ENCODE measurements at places on chromosomes 7 and 10.

GRCh38 chr7:17502213-17503060 is 204.0 kb downstream of the AHR start:
- H3K4me3 ChIP-seq, result no peak overlapping the region
- no peak overlapping the region for H3K27ac ChIP-seq
- no peak for DNase-seq
- no peaks in the 10 kb centered on the region for H3K4me1 ChIP-seq

- peak; percentile 61 for DNase-seq
- H3K27ac ChIP-seq, result peak overlapping the region; percentile 79
- peak overlapping the region; percentile 22 for H3K4me3 ChIP-seq
- no peaks in the 10 kb centered on the region for H3K27me3 ChIP-seq
These were observed 113.9 kb downstream of the ABLIM1 start for GRCh38 chr10:114544045-114544659.

DNA sequence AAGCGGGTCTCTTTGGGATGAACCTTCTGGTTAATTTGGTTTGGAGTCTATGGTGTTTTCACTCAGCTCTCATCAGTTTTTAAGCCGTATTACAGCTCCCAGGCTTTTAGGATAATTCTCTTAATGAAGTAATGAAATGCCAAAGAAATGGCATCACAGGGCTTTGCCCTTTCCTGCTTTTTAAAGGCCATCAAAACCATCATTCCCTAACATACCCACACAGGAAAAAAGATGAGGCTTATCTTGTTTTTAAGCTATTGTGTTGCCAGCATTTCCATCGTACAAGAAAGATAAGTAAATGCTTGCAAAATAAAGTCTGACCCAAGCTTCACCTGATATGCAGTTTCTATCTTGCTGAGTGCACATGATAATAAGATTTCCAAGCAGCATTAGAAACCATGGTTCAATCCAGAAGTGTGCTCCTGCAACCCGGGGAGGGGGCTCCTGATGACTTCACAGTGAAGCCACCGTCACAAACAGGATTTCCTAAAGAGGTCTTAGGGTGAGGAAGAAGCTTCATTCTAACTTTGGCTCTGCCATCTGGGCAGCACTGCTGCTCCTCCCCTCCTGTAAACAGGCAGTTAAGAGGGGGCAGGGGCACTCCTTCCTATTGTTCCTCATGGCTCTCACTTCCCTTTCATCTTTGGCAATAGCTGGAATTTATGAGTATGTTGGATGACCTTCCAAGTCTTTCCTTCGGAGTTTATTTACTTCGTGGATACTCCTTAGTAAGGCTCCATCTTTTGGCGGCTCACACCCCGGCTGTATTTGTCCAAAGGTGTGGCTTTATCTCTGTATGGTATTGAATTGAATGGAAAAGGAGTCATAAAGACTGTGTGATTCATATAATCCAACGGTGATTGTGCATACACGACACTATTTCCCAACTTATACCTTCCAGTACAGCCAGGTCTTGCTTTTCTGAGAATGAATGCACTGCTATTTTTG is 55.2 kb upstream of the FAM133B start:
- H3K27me3 ChIP-seq, result no peaks in the 10 kb centered on the region
- H3K27ac ChIP-seq, result no peak overlapping the region
- no peaks in the 10 kb centered on the region for H3K36me3 ChIP-seq
- H3K4me1 ChIP-seq, result peaks cover 5% of the 10 kb centered on the region

DNA sequence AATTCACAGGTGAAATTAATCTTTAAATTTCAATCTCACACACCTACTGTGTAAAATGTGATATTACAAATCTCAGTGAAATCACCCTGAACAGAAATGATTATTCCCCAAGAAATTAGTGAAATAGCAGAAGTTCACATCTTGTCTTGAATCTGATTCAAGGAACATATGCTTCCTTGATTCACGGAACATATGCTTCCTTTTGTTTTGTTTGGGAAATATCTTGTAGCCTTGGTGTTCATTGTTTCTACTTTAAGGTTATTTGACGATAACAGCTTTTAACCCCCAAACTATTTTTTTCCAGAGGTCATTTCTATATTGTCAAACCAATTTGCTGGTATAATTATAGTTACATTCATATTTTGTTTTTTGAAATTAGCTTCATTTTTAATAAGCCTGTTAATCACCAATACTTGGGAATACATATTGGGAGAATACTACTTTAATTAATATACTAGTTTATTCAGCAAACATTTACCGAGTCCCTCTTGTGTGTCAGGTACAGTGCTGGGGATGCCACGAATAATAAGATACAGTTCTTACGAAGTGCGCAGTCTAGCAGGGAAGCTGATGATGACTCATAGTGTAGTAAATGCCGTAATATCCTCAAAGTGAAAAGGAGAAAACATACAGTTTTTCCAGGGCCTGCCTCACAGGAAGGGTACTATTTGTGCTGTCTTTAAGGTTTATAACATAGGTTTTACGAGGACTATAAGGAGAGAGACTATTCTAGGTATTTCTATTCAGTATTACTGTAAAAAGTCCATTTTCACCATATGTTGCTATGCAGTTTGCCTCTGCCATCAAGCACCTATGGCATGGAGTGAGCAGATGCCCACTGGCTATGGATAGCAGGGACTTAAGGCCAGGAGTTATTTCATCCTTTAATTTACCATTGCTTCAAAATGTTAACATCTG is 32.5 kb downstream of the PRKAR2B start:
- H3K4me1 ChIP-seq, result no peaks in the 10 kb centered on the region
- no peak overlapping the region for H3K27ac ChIP-seq
- no peak overlapping the region for H3K4me3 ChIP-seq
- H3K36me3 ChIP-seq, result no peaks in the 10 kb centered on the region

DNA sequence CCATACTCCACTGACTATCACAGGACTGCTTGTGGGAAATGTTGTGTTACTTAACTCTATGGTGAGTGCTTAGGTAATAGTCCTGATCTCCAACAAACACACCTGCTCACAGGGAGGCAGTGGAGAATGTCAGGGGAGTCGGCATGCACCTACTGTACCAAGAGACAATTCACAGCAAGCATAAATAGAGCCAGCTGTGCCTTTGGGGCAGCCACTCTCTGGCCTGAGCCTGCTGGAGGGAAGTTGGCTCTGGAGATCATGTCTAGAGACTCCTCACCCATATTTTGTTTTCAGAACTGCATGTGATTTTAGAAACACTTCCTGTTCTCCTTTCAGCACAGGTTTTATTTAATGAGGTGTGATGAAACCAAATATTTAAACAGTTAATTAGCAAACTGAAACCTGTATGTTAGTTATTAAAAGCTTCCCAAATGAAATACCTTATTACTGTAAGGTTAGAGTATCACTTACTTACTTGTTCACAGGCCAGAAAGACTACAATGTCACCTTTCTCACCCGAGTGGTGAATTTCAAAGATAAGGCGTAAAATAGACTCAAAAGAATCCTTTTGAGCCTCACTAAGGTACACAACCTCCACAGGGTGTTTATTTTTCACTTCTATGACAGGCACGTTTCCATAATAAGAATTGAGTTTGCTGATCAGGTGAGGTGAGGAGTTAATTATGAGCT is 21.8 kb downstream of the DHX32 start:
- no peaks in the 10 kb centered on the region for H3K4me1 ChIP-seq
- H3K4me3 ChIP-seq, result no peak overlapping the region
- DNase-seq, result no peak

DNA sequence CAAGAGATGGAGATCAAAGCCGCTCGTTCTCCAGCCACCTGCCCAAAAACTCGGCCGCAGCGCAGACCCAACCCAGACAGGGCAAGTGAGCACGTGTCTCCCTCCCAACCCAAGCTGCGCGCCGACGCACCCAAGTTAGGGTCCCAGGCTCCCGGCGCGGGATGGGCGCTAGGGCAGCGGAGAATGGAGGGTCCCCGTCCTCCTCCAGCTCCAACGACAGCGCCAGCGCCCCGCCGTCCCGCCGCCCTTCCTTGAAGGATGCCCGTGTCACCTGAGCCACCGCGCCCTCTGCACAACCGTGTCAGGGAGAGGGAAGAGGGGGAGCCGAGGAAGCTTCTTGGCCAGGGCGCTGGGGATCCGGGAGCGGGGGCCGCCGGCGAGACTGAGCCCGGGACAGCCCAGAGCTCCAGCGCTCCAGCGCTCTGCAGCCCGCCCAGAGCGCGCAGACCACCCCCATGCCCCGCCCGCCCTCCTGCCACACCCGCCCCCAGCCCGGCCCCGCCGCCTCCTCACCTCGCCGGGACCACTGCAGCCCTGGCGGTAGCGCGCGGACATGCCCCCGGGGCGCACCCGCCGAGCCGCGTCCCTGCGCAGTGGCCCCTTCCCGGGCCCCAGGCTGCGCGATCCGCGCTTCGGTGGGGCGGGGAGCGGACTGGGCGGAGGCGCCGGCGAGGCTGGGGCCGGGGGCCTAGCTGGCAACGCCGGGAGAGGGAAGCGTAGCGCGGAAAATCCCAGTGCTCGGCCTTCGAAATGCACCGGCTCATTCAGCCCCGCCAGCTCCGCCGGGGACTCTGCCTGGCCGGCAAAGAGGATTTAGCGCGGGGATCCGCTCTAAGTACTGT is at the start of gene SLC16A12:
TSS of gene SLC16A12 (minus strand) at position 424 of the 842 bp plus-strand sequence. CDS start 73,016 bp downstream, outside the sequence.
- H3K4me1 ChIP-seq, result no peaks in the 10 kb centered on the region
- no peak for DNase-seq
- no peaks in the 10 kb centered on the region for H3K36me3 ChIP-seq
- peaks cover 15% of the 10 kb centered on the region for H3K27me3 ChIP-seq
- no peak within 1 kb of the TSS for H3K27ac ChIP-seq

DNA sequence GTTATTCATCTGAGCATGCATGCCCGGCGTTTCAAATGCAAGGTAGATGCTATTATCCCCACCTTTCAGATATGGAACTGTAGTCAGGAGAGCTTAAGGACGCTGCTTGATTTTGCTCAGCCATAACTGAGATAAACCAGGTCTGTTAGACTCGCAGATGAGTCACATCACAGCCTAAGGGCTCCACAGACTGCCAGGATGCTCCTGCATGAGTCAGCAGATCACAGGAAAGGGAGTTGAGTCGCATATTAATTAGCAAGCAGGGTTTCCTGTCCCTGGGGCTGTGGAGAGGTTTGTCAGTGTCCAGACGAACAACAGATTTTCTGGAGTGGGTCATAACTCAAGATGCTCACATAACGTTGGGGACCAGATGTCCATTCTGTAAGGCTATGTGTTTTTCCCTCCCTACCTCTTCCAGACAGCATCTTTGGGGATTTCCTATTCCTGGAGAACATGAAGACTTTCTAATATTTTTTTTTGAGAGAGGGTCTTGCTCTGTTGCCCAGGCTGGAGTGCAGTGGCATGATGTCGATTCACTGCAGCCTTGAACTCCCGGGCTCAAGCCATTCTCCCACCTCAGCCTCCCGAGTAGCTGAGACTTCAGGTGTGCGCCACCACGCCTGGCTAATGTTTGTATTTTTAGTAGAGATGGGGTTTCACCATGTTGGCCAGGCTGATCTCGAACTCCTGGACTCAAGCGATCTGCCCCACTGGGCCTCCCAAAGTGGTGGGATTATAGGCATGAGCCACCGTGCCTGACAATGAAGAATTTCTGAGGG is 36.7 kb downstream of the PFKFB3 start:
- H3K27me3 ChIP-seq, result no peaks in the 10 kb centered on the region
- H3K4me1 ChIP-seq, result peaks cover 5% of the 10 kb centered on the region
- H3K27ac ChIP-seq, result no peak overlapping the region
- H3K36me3 ChIP-seq, result peaks cover under 1% of the 10 kb centered on the region

- H3K27ac ChIP-seq, result no peak overlapping the region
- H3K36me3 ChIP-seq, result no peaks in the 10 kb centered on the region
- no peak overlapping the region for H3K4me3 ChIP-seq
- no peaks in the 10 kb centered on the region for H3K27me3 ChIP-seq
- no peak for DNase-seq
- peaks cover 58% of the 10 kb centered on the region for H3K4me1 ChIP-seq
These were observed 253.6 kb downstream of the ELFN1 start for GRCh38 chr7:1923409-1924257.

GRCh38 chr10:111338805-111339204 is 262.0 kb downstream of the ADRA2A start:
- no peaks in the 10 kb centered on the region for H3K27me3 ChIP-seq
- H3K27ac ChIP-seq, result no peak overlapping the region
- DNase-seq, result no peak

DNA sequence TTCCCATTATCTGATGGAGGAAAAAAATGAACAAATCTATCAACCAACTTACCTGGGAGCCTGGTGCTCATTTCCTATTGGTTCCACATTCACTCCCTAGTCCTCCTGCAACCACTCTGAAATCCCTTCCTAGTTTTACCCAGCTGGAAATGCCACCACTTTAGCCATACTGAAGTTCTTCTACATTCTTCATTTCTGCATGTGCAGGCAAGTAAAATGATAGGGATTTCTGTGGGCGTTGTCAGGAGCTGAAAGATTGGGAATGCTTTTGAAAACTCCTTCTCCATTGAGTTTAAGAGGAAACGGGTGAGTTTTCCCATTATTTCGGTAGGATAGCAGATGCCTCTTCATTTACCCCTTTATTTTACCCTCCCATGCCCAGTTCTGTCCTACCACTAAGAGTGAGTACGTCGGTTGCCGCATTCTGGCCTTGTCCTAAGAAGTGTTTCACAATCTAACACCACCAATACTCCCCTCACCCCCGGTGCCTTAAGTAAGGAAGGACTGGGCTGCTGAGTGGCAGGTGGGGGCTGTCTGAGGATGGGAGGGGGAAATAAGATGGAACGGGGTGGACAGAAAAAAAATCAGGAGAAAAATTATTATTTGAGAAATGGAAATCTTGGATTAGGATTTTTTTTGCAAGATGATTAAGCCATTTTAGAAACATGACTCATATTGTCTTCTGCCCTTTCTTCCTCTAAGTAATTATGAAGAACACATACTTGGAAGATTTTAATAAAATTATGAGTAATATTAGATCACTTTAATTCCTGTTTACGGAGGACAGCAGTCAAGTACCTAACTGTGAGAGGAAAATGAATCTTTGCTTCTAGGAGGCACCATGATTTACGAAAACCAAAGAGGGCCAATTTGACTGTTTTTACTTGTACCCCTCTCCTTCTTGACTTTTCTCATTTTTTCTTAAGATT is 13.2 kb upstream of the TAS2R60 start:
- H3K4me3 ChIP-seq, result no peak overlapping the region
- H3K4me1 ChIP-seq, result no peaks in the 10 kb centered on the region
- H3K27me3 ChIP-seq, result no peaks in the 10 kb centered on the region
- H3K36me3 ChIP-seq, result no peaks in the 10 kb centered on the region
- DNase-seq, result no peak

DNA sequence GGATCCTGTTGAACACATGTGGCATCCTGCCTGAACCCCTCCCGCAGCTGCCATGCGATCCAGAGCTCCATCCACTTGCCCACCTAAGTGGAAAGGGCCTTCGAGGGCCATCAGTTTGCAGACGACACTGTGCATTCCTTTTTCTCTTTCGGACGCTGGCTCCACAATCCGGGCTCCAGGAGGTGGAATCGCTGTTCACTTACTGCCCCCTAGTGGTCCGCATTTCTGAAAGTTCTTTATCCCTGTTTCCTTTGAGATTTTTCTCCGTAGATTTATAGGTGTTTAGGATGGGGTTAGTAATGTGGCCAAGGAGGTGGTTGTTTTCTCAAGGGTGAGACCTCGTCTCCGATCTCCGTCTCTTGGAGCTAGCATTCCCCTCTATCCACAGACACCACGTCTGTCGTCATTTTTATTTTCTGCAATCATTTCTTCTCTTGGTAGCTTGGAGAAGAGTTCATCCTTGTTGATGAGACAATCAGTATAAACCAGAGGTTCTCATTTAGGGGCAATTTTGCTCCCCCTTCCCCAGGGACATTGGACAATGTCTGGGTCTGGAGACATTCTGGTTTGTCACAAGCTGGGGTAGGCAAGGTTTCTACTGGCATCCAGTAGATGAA is 204.6 kb downstream of the ARHGAP21 start:
- no peak overlapping the region for H3K27ac ChIP-seq
- no peaks in the 10 kb centered on the region for H3K36me3 ChIP-seq
- H3K4me3 ChIP-seq, result no peak overlapping the region
- DNase-seq, result no peak
